ENCODE measurements at places on chromosomes 2 and 18. TPM values are rescaled to one million over a fixed set of nuclear protein-coding genes. Genes with fewer than 3 reads are reported as not detected.

DNA sequence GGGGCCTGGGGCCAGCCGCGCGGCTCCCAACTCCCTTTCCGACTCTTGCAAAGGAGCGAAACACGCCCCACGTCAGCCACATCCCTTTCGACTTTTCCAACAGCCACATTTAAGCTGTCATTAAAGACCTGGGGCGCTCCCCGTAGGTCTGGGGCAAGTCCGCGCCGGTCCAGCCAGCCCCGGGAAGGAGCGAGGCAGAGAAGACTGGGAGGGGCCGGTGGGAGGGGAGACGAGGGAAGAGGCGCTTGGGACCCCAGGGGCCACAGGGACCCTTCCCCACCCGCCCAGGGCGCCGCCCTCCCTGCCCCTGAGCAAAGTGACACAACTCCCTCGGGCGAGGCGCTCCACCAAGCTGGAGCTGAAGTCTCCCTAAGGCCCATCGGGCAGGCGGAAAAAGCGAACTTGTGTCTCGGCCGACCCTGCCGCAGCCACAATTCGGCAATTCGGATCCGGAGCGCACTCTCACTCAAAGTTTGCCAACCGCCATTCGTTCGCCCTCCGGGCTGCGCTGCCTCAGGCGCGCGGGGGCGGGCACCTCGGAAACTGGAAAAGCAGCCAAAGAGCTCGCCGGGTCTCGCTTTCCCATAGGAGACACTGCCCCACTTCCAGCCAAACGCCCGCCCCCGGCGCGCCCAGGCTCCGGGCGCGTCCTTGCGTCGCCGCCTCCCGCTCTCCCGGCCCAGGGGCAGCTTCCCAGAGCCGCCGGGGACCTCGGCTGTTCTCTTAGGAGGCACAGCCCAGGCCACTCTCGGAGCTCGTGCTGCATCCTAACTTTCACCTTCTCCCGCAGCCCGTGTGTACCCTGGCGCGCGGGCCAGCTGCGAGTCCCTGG, 1.1 kb upstream of the KCTD1 start:
- peak; percentile 83 for DNase-seq

Gene FBLN7
- total RNA-seq, result 0.63 TPM

Gene GPR35
- 0.72 TPM for total RNA-seq

Gene ALPP
- total RNA-seq, result not detected

Gene FBXO41
- total RNA-seq, result 4.0 TPM

Data from pancreas (tissue), 10 donors.